ENCODE measurements at places on chromosomes 2 and 18.

GRCh38 chr2:172674034-172674967 is 61.3 kb upstream of the RAPGEF4 start:
- DNase-seq, result peak; percentile 73

DNA sequence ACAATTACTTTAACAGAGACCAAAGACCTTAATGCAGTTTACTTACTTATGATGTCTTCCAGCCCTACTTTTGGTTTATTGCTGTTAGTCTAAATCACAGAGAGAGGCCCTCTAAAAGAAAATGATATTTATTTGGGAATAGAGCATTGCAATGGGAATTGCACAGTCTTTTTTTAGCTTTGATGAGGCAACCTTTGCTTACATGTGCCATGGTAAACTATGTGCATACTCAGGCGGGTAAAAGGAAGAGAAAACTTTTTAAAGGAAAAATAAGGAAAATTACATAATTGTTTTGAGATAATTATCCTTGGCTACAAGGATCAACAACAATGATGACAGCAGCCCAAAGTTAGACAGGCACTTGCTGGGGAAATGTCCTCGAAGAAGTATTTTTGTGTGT is 78.6 kb downstream of the EFEMP1 start:
- DNase-seq, result no peak

DNA sequence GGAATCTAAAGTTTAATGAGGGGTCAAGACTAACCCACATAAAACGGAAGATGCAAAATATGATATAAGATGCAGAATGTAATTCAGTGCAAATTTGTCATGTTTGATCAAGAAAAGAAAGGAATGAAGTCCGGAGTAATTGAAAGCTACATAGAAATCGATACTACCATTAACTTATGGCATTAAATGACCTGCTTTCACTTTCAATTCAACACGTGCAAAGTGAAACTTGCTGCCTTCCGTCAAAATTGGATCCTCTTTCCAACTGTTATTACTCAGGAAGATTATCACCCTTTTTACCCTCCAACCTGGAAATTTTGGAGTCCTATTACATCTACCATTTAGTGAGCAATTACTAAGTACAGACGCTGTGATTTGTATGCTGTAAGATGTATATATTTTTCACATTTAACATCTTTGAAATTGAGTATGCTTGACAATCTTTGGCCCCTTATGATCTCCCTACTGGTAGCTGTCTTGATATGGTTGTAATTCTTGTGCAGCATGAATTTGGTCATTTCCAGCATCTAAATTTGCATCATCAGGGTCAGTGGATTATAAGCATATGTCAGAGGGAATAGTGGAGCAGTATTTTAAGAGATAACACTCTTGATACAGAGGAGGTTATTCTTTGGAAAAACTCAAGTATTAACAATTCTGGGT is 18.6 kb downstream of the UNC80 start:
- DNase-seq, result no peak

GRCh38 chr2:199777916-199778315 is 73.1 kb downstream of the FTCDNL1 start:
- no peak for DNase-seq

DNA sequence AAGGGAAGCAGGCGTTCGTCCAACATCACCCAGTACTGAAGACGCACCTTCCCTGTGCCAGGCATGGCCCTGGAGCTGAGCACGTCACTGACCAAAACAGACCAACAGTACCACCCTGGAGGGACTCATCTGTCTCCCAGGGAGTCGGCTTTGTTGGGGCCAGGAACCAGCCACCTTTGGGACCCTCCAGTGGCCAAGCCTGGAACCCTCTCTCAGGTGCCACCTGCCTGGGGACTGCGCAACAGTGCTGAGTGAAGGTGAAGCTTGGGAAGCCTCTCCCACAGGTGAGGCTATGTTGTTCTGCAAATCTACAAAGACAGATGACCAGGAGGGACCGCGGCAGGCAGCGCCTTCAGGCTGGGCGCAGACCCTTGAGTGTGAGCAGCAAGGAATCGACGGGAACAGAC is 91.4 kb upstream of the OTOS start:
- peak; percentile 49 for DNase-seq

- DNase-seq, result no peak
These were observed 70.3 kb downstream of the TMEM17 start for GRCh38 chr2:62435720-62436119.

DNA sequence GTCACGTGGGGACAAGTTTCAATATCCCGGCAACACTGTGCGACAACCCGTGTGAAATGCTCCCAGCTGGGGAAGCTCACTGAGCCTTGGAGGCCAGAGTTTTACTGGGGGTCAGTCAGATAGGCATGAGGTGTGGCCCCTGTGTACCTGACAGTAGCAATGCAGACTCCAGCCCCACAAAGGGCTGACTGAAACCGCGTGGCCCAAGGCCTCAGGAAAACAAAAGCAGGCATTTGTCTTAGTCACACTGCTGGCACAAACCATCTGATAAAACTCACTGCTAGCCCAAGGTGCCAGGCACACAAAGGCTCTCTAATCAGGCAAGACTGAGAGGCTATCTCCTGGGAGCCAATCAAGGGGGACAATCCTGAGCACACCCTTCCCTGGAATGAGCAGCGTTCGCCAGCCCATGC is 786.6 kb upstream of the RAB6C start:
- no peak for DNase-seq

GRCh38 chr2:111668274-111668616 is 215.7 kb downstream of the ANAPC1 start:
- no peak for DNase-seq

DNA sequence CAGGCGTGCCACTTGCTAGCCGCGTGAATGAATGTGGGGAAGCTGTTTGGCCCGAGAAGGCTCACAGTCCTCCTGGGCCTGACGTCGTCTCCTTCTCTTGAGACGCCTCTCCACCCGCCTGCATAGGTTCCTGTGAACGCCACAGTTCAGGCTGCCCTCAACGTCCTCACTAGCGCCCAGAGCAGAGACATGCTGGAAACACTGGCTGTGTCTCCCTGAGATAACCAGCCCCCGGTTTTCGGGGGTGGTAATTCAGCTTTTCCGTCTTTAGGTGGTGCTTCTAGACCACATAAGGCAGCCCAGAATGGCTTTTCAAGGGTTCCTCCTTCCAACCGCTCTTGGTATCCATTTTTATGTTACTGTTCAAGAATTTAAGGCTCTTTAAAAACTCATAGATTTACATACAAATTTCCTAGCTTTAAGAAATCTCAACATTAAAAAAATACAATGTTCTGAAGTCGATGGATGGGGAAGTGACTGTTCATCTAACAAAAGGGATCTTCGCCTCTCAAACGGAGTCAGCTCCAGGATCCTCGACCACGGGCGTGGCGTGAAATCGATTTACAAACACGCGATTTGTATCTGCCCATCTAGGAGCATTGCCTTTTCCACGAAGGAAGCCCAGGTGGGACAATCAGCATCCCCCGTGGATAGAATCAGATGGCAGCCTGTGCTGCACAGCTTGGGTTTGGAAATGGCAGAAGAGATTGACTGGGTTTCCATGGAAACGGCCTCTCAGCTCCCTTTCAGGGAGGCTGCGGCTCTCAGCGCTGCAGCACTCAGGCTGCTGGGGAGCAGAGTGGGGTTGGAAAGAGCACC is 110.6 kb upstream of the PXDN start:
- no peak for DNase-seq

- DNase-seq, result no peak
These were observed 40.0 kb downstream of the BCL2L11 start for GRCh38 chr2:111160758-111161157.

DNA sequence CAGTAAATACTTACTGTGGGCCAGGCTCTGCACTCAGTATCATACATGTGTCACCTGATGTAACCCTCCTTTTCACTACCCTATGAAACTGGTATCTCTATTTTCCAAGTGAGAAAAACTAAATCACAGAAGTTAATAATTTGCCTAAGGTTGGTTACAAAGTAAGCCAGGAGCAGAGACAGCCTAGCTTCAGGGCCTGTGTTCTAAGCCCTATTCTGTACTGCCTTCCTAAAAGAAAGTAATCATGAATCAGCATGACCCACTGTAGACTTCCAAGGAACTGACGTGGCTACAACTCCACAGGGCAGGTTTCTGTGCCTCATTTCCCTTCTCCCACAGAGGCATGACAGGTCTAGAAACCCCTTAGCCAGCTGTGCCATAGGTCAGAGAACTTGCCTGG is 14.3 kb downstream of the ZNF142 start:
- DNase-seq, result no peak

- no peak for DNase-seq
These were observed 1221.3 kb upstream of the ZEB2 start for GRCh38 chr2:145741181-145741580.

GRCh38 chr2:127235082-127235702 is 15.1 kb upstream of the CYP27C1 start:
- DNase-seq, result no peak

- no peak for DNase-seq
These were observed 22.8 kb downstream of the ICA1L start for GRCh38 chr2:202848813-202849212.

- DNase-seq, result no peak
These were observed 19.7 kb downstream of the OSBPL6 start for GRCh38 chr2:178213991-178214390.

DNA sequence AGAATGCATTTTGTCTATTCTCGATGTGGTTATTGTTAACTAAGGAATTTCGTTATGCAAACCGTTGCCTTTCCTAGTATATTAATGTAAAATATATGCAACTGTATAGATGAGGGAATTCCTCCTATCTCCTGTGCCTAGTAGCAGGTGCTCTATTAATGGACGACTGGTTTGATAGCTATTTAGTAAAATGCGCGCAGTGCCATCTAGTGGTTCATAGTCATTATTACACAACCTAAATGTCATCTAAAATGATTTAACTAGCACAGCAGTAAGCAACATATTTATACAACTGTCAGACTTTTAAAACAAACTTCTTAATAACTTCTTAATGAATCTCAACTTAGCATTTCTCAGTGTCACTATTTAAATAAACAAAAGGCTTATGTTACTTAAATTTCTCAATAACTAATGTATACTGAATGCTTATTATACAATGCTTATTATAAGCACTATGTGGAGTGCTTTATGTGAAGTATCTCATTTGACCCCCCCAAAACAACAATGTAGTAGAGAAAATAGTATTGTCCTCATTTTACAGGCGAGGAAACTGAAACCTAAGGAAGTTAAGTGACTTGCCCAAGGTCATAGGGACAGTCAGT is 77.9 kb downstream of the DTNA start:
- DNase-seq, result no peak

GRCh38 chr2:120441744-120442471 is 96.0 kb downstream of the INHBB start:
- DNase-seq, result peak; percentile 76

- DNase-seq, result no peak
These were observed 1673.3 kb downstream of the LRP1B start for GRCh38 chr2:140457483-140457882.

- no peak for DNase-seq
These were observed 18.5 kb downstream of the TRAK2 start for GRCh38 chr2:201432621-201433393.

DNA sequence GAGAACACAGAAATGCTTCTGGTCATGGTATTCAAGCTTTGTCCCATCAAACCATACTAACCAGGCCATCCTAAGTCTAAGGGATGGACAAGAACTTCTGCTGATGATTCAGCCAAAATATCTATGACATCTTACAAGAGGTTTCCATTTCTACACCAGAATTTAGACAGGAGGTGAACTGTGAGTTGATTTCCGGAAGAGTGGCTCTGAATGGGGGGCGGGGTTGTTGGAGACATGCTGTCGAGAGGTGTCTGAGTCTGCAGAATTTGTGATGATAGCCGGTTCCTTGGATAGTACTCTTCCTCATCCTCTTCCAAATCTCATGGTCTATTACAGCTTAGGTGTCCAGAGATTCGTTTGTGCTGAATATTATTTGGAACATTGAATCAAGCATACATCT is 408.7 kb upstream of the TCF4 start:
- no peak for DNase-seq

DNA sequence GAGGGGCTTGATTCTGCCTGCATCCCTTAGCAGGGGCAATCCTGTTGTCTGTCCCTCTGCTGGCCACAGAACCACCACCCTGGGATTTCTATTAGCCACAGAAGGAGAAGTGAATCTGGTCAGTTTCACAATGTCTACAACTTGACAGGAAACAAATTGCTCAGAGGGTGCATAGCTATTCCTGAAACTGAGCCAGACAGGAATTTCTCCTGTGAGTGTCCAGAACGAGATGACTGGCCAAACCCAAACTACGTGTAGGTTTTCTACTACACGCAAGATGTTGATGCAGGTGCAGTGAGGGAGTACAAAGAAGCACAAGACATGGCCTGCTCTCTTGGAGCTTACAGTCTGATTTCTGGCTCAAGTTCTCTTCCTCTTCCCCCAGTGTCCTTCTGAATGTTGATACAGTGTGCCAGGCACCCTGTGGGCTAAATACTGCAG is 201.9 kb downstream of the CLIP4 start:
- no peak for DNase-seq

- DNase-seq, result no peak
These were observed 167.9 kb downstream of the IRS1 start for GRCh38 chr2:226631671-226632070.

GRCh38 chr2:72770879-72771461 is 54.9 kb downstream of the EXOC6B start:
- no peak for DNase-seq

DNA sequence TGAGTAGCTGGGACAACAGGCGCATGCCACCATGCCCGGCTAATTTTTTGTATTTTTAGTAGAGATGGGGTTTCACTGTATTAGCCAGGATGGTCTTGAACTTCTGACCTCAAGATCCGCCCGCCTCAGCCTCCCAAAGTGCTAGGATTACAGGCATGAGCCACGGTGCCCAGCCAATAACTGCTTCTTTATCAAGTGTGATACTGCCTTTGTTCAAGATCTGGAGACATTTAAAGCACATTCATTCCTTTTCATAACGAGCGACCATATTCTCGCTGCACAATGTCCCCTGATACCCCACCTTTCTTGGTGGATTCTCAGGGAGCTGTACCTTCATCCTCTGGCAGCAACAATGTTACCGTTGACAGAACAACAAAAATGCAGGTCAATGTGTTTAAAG is 75.4 kb downstream of the PIEZO2 start:
- no peak for DNase-seq

- DNase-seq, result no peak
These were observed 124.2 kb upstream of the MSH6 start for GRCh38 chr2:47658646-47659320.

Measured in right lobe of liver (tissue), 6 donors.